Chondrocyte (in vitro differentiated cells): ENCODE measurements at places on chromosomes 16 and 17. TPM values are rescaled to one million over a fixed set of nuclear protein-coding genes. Genes with fewer than 3 reads are reported as not detected.

Gene CXCL16
- 4.7 to 8.0 TPM (median 5.4 TPM) in 3 replicates for total RNA-seq

Gene CRYM
- not detected in 3 replicates for total RNA-seq

Gene CD68
- 1.2 to 3.3 TPM (median 2.6 TPM) in 3 replicates for total RNA-seq

Gene BEAN1
- total RNA-seq, result 3.1 to 4.1 TPM (median 3.7 TPM) in 3 replicates

Gene ENPP7
- not detected in 3 replicates for total RNA-seq

Gene CAVIN1
- 501 to 877 TPM (median 874 TPM) in 3 replicates for total RNA-seq

Gene DCAKD
- total RNA-seq, result 33.9 to 39.9 TPM (median 36.5 TPM) in 3 replicates
